HAP-1 (cell line): ENCODE measurements at places on chromosomes 6 and 20.

GRCh38 chr6:107185391-107185970 lies 70.2 kb upstream of the BEND3 start:
- DNase-seq: peak; percentile 68

GRCh38 chr6:27891320-27891875 lies 20.8 kb downstream of the OR2B2 start:
- no peak for DNase-seq

DNA sequence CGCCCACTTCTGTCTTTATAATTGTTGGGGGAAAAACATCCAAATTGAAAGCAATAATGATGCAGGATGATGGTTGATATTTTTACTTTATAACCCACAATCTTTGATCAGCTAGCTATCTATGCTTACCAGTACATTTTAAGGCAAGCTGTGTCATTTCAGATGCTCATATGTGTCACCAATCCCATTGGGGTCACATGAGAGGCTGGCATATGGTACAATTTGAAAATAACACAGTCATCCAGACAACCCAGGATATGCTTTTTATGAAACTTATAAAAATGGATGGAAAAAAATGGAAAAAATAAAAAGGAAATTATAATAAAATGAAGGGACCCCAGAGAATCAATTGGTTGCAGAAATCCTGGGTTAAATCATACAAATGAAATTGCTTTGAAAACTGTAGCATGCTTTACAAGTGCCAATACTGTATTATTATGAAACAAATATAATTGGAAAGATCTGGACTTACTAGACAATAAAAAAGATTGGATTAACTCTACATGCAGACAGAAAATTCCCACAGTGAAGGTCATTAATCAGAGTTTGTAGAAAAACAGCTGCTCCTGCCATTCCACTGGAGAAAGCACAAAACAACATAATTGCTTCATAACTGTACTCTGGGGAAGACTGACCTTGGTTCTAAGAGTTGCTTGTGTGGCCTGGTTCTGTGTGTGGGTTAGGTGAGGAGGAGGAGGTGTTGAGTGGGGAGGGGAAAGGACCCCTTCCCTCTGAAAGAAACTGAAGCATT lies 13.3 kb upstream of the PRIM2 start:
- no peak for DNase-seq

GRCh38 chr6:15907914-15908518 lies 220.9 kb upstream of the MYLIP start:
- DNase-seq: no peak

- DNase-seq: no peak
These were observed 397.9 kb upstream of the SPTLC3 start for GRCh38 chr20:12610871-12611270.

DNA sequence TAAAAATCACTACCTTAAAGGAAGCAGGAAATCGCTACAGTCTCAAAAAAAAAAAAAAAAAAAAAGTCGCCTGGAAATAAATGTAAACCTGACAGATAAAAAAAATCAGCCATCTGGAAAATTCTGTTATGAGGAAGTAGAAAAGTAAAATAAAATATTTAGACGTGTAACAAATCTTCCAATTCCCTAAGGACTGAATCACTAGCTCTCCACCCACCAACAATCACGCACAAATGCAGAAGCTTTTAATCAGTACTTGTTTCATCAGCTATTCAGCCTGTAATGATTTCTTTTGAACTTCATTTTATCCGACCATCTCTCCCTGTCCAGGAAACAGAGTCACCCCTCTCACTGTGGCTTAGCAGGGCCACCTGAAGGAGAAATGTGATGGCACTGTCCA lies 59.0 kb downstream of the SLC23A2 start:
- no peak for DNase-seq

- no peak for DNase-seq
These were observed 16.9 kb downstream of the STX16 start for GRCh38 chr20:58667975-58668374.

- DNase-seq: no peak
These were observed 3.5 kb upstream of the CDH26 start for GRCh38 chr20:59954718-59955117.

- DNase-seq: no peak
These were observed 648.7 kb upstream of the FLRT3 start for GRCh38 chr20:14986026-14986655.

GRCh38 chr20:61595216-61595615 lies 343.2 kb downstream of the CDH4 start:
- no peak for DNase-seq
